ENCODE measurements at places on chromosomes 1 and 21. TPM values are rescaled to one million over a fixed set of nuclear protein-coding genes. Genes with fewer than 3 reads are reported as not detected.

Gene HMGCS2
- total RNA-seq = 149 TPM

Gene ARHGEF10L
- 54.9 TPM for total RNA-seq

Gene WNT2B
- 2.0 TPM for total RNA-seq

- DNase-seq = peak; percentile 37
These were observed 140.3 kb downstream of the FOXD2 start for GRCh38 chr1:47578026-47578720.

- DNase-seq = no peak
These were observed 5.3 kb downstream of the MAN1C1 start for GRCh38 chr1:25621876-25622275.

GRCh38 chr1:225460737-225461532 is 33.1 kb upstream of the LBR start:
- no peak for DNase-seq

- no peak for DNase-seq
These were observed 136.9 kb upstream of the NEGR1 start for GRCh38 chr1:72419229-72419628.

DNA sequence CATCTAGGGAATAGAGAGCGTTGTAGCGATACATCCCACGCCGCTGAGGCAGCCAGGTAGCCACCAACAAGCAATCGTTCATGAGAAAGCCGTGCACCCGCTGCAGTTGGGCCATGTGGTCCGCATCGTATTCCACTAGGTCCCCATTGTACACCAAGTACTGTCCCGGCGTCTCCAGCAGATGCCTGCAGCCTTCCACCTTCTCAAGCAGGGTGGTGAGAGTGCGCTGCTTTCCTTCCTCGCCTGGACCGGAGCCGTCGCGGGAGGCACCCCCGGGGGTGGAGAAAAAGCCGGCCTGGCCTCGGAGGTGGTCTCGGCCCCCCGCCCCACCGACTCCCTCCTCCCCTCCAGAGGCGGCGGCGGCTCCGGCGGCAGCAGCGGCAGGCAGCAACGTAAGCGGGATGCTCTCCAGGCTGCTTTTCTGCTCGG is 595 bp downstream of the EXOC8 start:
- DNase-seq = no peak

GRCh38 chr1:23422241-23422877 is 2.2 kb downstream of the TCEA3 start:
- peak; percentile 83 for DNase-seq
